LoVo (cell line): ENCODE measurements at places on chromosomes 12 and 14.
A peak's percentile ranks its signal among the peaks of the same experiment; 100 is the strongest.

GRCh38 chr14:74358176-74358829 lies 10.0 kb downstream of the VRTN start:
- DNase-seq, result no peak

GRCh38 chr12:78331181-78331580 lies 500.5 kb downstream of the NAV3 start:
- DNase-seq, result no peak

- DNase-seq, result no peak
These were observed 8.5 kb upstream of the IL22 start for GRCh38 chr12:68261896-68262295.

- DNase-seq, result no peak
These were observed 5.9 kb downstream of the DDHD1 start for GRCh38 chr14:53147208-53147607.

DNA sequence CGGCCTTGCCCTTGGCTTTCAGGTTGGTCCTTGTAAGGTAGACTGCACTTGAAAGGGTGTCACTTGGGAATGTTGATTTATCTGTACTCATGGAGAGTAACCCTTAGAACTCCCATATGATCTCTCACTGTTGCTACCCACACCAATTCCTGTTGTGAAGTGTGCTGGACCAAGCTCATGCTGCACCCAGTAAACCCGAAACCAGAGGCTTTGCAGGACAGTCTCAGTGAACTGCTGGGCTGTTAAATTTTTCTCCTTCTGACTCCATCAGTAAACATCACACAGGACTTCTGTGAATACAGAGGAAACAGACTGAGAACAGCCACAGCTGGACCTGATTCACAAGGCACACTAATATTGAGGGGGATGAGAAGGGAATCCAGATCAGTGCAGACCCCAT lies 783.0 kb downstream of the TMEM121 start:
- no peak for DNase-seq

- no peak for DNase-seq
These were observed 14.3 kb downstream of the CINP start for GRCh38 chr14:102348376-102348775.

GRCh38 chr14:50954811-50955372 lies 10.6 kb upstream of the PYGL start:
- no peak for DNase-seq

GRCh38 chr12:13454991-13455777 lies 258.7 kb downstream of the EMP1 start:
- no peak for DNase-seq

- DNase-seq, result no peak
These were observed 39.8 kb downstream of the SAMD4A start for GRCh38 chr14:54606631-54607133.

DNA sequence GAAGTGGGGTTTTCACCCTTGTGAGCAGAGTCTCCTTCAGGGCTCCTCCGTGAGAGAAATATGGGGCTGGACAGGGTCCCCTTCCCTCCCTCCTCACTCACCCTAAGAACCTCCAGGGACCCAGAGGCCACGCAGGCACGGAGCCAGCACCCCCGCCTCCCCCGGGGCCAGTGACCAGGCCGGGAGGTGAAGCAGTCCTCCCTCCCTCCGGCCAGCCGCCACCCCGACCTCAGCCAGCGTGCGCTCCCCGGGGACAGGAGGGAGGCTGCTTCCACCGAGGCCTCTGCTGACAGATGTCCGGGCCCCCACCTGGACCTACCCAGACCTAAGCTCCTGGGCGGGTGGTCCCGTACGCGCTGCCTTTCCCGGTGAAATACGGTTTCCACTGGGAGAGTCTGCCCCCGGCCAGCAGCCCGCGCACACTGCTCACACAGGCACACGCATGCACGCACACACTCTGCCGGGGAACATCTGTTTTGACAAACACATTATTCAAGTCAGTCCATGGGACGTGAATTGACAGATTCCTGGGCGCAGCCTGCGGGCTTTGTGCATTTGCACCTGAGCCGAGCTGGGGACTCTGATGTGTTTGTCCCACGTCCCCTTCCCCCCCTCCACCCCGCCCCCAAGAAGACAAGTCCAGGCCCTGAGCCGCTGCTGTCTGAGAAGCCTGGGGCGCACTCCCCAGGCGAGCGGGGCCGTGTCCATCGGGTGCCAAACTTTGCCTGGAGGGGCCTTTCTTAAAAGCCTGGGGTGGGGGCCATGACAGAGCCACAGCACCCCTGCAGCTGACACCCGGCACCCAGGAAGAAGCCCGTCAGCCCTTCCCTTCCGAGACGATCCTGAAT lies 725 bp downstream of the RIMBP2 start:
- DNase-seq, result no peak

DNA sequence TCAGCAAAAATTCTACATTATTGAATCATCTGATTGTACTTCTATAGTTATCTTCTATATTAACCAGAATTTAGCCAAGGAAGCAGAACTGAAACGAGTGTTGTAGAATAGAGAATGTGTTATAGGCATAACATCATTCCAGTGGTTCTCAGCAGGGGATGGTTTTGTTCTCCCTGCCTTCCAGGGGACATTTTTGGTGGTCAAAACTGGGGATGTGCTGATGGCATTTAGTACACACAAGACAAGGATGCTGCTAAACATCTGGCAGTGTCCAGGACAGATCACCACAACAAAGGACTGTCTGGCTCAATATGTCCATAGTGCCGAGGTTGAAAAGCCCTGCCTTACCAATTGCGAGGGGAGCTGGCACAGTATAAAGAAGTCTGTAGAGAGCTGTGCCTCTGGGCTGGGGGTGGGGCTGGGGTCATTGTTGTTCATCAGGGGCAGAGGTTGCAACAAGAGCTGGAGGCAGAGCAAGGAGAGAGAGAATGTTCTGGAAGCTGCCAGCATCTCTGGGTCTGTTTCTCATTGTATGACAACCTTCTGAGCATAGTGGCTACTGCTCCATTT lies 1472.8 kb downstream of the AACS start:
- no peak for DNase-seq

DNA sequence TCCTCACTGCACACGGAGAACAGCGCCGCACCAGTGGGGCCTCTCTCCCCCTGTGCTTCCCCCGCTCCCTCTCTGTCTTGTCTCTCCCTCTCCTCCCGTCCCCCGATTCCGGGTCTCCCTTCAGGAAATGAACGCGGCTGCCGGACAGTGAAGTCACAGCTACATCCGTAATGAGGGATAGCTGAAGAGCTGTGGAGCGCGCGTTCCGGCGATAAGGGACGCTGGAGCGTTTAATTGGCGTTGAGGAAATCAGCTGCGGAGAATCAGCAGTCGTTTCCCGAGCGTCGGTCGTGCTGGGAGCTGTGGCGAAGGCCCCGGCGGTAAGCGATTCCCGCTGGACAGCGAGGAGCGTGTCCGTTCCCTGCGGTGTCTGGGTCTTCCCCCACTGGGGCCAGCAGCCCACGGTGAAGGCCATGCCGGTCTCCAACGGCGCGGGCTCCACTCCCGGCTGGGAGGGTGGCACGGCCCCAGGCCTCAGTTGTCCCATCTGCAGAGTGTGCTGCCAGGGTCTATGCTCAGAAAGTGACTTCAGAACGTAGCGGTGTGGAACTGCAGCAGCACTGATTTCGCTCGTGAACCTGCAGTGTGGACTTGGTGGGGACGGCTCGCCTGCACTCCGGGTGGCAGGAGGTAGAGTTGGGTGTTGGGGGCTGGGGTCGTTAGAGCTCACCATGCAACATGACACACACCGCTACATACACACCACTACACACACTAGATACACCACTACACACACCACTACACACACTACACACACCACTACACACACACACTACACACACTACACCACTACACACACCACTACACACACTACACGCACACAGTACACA lies 10.9 kb downstream of the NOC4L start:
- DNase-seq, result no peak

- DNase-seq, result no peak
These were observed 20.0 kb upstream of the FICD start for GRCh38 chr12:108495054-108495453.

GRCh38 chr12:97941686-97942354 lies 479.2 kb downstream of the RMST start:
- DNase-seq, result no peak

DNA sequence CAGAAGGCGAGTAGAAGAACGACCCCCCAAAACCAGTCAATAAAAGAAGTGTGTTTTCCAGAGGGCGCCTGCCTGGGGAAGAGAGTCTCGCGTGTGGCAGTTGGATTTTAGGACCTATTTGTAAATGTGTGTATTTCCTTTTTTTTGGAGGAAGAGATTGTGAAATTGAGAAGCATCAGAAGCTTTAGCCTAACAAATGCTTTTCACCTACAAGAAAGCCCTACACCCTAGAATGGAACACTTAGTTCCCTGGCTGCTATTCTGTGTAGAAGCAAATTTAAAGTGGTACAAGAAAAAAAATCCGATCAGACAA lies 1.3 kb downstream of the RCOR1 start:
- DNase-seq, result no peak

DNA sequence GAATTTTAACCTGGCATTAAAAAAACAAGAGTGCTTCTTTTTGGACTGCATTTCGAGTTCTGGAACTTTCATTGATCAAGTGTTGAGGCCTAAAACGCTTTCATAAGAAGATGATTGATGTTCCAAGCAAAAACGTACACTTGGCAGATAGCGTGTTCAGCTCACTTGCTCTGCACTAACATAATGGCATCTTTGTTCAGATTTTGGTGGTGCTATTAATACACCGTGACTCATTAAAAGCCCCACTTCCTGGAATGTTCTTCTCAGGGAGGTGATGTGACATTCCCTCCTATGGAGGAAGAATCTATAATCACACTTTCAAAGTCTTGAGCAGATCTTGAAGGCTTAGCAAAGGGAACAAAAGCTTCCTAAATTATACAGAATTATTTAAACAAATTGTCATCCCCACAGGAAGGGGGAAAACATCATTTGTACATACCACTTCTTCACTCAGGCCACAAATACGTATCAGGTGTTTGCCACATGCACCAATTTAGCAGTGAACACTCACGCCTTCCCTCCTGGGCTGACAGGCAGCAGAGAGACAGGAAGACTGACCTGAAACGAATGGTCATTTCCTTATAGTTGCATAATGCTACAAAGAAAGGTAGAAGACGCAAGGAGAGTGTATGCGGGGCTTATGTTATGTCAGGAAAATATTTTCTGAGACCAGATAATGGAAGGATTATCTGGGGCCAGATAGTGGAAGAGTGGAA lies 15.4 kb downstream of the HSP90AA1 start:
- peak; percentile 58 for DNase-seq

DNA sequence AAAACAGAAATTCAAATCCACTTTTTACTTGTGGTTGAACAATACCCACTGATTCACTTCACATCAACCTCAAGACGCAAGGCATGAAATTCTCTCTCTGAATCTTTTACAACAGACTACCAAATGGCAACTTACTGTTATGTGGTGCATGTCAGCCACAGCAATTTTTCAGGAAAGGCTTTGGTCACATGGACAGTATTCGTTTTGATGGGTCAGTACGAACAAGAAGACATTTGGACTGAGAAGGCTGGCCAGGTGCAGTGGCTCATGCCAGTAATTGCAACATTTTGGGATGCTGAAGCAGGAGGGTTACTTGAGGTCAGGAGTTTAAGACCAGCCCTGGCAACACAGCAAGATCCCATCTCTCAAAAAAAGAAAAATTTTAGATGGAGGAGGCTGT lies 144.0 kb downstream of the SEC23A start:
- no peak for DNase-seq

DNA sequence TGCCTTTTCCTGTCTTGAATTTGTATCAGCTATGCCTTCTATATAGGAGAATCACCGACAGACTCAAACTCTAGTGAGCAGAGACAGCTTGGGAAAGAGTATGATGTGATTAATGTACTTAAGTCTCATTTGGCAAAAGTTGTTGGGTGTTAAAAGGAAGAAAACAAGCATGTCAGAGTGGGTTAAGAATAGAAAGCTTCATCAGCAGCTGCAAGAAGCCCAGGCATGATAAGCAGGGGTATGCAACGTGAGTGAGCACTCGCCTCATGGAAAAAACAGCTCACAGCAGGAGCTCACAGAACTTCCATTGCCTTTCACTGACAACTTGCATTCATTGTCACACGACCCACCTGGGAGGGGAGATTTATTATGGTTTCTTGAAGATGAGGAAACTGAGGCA lies 35.9 kb upstream of the WNK1 start:
- DNase-seq, result no peak

DNA sequence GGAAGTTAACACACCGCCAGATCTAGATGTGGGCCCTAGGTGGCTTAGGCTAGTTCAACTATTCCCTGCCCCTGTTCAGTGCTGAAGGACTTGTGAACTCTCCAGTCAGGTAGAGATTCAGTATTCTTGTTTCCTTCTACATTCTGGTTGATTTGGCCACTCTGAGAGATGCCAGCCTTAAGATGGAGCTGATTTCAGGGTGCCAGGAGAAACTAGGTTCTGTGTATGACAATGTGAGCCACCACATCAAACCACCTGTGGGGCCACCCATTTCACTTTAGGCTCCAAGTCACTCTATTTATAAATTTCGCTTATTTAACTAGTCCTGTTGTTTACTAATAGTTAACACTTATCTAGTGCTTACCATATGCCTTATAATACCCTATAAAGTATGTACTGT lies 26.0 kb downstream of the FRMD6 start:
- DNase-seq, result no peak

DNA sequence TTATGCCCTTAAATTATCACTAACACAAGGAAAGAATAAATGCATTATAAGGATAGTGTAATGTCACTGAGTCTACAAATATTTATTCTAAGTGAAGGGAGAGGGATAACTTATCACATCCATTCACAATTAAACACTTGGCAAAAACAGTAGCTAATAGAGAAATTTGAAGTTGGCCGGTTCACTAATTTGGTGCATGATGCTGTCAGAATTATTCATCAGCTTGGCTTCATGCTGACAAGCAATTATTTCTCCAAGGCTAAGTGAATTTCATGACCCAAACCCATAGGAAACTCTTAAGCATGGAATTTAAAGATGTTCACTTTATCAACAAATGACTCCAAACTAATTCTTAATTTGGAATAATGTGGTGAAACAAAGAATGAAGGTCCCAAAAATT lies 25.0 kb upstream of the NR1H4 start:
- no peak for DNase-seq

DNA sequence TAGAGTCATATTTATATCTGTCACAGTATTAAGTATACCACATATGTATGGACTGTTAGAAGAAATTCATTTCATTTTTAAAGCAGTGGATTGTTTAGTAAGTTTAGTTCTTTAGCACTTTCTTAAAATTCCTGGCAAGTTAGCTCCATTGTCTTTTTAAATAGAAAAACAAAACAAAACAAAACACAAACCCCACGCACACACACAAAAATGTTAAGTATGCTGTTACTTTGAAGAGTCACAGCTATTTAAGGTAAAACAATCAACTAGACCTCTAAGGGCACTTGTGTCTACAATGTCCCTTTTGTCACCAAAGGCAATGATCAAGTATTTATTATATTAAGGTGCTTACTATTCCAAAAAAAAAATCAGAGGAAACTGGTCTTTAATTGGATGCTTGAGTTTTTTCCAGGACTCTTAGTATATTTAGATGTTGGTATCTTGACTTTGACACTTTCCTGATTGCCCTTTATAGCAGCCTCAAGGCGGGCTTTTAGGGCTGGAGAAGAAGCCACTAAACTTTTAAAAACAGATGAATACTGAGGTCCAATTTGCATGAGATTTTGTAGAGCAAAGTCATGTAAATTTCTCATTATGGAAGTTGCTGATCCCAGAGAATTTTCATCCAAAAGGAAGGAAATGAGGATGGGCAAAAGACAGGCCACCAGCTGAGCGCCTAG lies 85.5 kb upstream of the HECTD1 start:
- DNase-seq, result no peak

- no peak for DNase-seq
These were observed 106.8 kb downstream of the NUAK1 start for GRCh38 chr12:106031761-106032622.

GRCh38 chr12:128543971-128544370 lies 277.0 kb downstream of the TMEM132C start:
- no peak for DNase-seq

- no peak for DNase-seq
These were observed 269.5 kb downstream of the FBXL14 start for GRCh38 chr12:1324910-1325309.
